Kidney (tissue), 22 donors: ENCODE measurements at places on chromosomes 5 and 9. TPM values are rescaled to one million over a fixed set of nuclear protein-coding genes. Genes with fewer than 3 reads are reported as not detected.

DNA sequence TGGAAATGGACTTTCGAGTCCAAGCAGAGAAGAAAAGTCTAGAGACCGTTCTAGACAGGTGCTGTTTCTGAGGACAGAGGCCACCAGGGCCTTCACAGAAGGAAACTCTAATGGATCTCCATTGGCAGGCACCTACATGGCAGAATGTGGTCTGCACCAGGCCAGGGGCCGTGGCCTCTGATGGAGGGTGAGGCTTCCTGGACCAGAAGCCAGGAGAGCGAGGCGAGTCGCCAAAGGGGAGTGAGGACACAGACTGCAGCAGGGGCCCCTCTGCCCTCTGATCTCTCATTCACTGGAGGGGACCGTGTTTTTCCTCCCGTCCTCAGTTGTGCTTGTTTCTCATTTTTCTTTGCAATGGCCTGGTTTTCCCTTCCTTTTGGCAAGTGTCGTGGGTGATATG, 41.1 kb downstream of the ALG2 start:
- DNase-seq: no peak

- DNase-seq: no peak
Measured at GRCh38 chr9:105341434-105342146, 97.1 kb downstream of the SLC44A1 start.

- no peak for DNase-seq
Measured at GRCh38 chr5:77262697-77263096, 52.2 kb downstream of the PDE8B start.

- DNase-seq: no peak
Measured at GRCh38 chr5:92470770-92471169, 1087.7 kb upstream of the ARRDC3 start.

DNA sequence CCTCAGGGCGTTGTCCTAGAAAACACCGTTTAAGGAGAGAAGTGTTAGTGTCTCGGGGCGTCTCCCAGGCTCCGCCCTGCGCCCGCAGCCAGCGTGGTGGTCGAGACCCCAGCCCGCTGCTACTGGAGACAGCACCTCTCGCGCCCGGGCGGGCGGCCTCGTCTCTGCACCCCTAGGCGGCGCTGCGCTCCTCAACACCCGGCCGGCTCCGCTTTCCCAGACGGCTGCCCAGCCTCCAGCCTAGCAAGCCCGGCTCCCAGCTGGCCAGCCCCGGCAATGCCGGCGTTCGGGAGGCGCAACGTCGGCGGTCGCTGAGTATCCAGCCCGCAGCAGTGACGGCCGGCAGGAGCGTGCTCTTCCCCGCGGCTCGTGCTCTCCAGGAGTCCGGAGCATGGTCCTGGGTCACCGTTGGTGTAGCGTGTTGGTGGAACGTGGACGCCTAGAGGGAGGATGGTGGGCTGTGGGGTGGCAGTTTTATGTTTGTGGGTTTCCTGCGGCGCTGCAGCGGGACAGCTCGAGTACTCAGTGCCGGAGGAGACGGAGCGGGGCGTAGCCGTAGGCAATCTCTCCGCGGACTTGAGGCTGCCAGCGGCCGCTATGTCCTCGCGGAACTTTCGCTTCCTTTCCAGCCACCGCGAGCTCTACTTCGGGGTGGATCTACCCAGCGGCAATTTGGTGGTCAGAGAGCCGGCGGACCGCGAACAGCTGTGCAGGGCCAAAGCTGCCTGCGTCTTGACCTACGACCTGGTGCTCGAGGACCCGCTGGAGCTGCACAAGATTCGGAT, 536 bp downstream of the PCDHAC1 start:
- peak; percentile 86 for DNase-seq

Gene SLC1A1
- 19.0 TPM for total RNA-seq

GRCh38 chr9:129637673-129638439, 4.1 kb downstream of the ASB6 start:
- DNase-seq: no peak

GRCh38 chr9:91059713-91060112, 258.1 kb downstream of the SYK start:
- DNase-seq: no peak
